ENCODE measurements at places on chromosomes 3 and 15. TPM values are rescaled to one million over a fixed set of nuclear protein-coding genes. Genes with fewer than 3 reads are reported as not detected.

The COPB2 gene
- total RNA-seq, result 138 TPM

The GOLGA8S gene
- total RNA-seq, result not detected

The HDDC3 gene
- total RNA-seq, result 12.0 TPM

The SLC28A1 gene
- total RNA-seq, result not detected

The TMEM44 gene
- 8.3 TPM for total RNA-seq

The UPK1B gene
- not detected for total RNA-seq

The CIDEC gene
- not detected for total RNA-seq

Data from melanocyte of skin (primary cell).